ENCODE measurements at places on chromosomes 5 and 9.

- DNase-seq = no peak
Measured at GRCh38 chr9:111615928-111616327, 15.2 kb upstream of the DNAJC25 start.

GRCh38 chr5:111704452-111705085 lies 52.4 kb downstream of the NREP start:
- DNase-seq = no peak

- no peak for DNase-seq
Measured at GRCh38 chr5:111774525-111774924, 17.5 kb upstream of the NREP start.

DNA sequence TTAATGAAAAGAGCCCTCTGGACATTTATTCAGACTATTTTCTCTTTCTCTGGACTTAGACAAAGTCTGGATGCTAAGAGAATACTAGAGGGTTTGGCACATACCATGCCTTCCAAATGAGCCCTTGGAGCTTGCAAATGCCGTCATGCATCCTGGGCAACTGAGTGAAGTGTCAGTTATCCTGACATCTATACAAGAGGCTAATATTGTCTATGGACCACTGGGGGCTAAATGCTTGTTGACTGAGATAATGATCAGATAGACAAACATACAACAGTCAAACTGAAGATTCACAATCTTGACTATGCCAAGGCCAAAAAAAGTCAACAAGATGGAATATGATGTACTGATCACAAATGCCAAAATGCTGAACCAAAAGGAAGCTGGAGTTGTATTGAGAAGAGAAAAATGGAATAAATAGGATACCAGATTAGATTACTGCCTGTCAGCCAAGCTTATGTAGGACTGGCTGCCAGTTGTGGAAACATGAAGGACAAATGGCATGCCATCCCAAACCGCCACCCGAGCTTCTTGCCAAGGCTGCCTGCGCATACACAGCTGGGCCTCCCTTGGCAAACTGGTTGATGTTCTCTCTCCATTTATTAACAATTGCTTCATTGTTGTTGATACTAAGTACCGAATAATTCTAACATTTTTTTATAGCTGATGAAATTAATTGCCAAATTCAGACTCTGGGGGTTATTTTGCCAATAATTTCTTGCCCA lies 240.1 kb upstream of the GRAMD2B start:
- no peak for DNase-seq

GRCh38 chr9:78017190-78017693 lies 14.4 kb downstream of the GNAQ start:
- no peak for DNase-seq

GRCh38 chr9:108618906-108619550 lies 236.8 kb downstream of the ACTL7B start:
- DNase-seq = no peak

- no peak for DNase-seq
Measured at GRCh38 chr5:107878661-107879060, 207.9 kb upstream of the EFNA5 start.

DNA sequence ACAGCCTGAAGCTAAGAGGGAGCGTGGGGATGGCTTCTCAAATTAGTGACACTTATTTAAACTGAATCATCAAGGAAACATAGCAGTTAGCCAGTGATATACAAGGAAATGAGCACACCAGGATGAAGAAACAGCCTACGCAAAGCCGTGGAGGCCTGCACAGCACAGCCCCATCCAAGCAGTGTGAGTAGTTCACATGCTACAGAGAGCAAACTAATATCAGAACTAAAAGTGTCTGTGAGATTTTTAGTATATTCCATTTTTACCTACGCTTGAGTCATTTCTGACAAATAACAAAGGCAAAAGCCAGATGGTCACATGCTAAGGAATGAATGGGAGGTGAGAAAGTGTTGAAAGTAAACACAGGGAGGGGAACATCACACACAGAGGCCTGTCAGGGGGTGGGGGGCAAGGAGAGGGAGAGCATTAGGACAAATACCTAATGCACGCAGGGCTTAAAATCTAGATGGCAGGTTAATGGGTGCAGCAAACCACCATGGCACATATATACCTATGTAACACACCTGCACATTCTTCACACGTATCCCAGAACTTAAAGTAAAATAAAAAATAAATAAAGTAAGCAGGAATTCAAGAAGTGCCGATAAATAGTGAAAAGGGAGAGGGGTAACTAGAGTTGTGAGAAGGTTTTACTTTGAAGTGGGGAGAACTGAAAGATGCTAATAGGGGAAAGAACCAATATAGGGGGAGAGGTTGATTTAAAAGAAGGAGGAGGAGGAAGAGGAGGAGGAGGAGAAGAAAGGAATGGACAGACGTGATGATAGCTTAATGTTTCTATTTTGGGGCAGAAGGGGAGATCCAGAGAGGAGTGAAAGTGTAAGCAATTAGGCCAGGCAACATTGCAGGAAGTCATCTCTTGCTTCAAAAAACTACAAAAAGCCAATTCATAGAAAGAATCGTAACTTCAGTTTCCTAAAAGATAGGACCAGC lies 100.9 kb upstream of the PTGER4 start:
- DNase-seq = no peak

DNA sequence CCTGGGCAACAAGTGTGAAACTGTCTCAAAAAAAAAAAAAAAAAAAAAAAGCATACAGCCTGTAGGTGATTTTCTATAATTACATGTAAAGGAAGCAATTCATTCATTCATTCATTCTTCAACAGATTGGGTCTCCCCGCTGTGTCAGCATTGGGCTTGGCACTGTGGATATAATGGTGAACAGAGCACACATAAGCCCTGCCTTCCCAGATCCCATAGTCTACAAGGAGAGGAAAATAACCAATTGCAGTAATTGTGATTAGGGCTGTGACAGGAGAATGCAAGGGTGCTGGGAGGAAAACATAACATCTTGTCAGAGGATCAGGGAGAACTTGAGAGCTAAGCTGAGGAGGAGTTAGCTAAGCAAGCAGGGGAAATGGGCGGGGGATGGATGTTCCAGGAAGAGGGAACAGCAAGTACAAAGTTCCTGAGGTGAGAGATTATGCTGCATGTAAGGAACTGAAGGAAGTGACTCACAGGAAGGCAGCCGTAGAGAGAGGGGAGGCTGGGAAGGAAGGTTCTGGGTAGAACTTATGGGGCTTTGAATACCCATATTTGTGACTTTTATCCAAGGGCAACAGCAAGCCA lies 24.0 kb upstream of the KLF9 start:
- DNase-seq = no peak

DNA sequence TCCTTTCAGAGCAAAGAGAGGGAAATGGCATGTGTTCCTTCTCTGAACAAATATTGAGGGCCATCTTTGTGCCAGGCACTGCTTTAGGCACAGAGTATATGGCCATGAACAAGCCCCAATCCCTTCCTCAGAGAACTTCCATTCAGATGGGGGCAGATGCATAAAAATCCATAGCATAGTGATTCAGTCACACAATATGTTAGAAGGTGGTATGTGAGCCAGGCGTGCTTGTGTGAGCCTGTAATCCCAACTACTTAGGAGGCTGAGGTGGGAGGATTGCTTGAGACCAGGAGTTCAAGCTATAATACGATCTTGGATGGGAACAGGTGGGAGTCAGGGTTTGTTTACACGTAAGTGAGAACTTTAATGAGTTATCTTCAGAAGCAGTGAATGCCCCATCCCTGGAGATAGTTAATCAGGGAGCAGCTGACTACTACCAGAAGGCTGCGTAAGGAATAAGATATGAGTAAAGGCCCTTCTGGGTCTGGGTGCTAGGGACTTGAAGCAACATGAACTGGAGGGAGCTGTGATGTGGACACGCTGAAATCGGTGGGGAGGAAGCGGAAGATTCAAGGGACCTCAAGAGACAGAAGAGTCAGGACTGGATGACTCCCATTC lies 27.1 kb downstream of the NANS start:
- DNase-seq = no peak

DNA sequence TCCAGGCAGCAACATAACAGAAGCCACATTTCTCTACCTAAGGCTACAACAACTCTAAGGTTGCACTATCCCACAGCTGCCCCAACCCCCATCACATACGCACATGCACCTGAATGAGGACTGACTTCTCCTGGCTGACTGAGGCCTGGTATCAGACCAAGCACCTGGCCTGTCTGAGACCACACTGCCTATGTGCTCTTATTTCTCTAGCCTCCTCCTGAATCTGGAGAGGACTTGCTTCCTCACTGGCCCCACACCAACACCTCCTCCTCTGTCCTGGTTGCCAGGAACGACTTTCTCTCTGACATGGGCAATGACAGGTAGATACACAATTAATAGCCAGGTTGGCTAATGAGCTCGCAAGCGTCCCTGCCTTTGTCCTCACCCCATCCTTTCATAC lies 14.9 kb upstream of the VDAC1 start:
- DNase-seq = no peak

DNA sequence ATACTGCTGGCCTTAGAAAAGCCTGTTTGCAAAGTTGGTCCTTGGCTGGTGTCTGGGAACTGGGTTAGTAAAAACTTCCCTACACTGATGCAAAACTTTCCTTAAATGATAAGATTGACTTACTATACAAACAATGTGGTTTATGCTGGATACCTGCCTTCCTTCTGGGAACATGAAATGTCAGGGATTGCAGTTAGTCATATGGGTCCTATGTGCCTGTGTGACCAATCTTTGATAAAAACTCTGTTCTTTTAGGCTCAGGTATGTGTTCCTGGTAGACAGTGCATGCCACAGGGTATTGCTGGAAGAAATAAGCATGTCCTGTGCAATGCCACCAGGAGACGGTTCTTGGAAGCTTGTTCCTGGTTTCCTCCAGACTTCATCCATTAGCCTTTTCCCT lies 173.3 kb downstream of the RMI1 start:
- DNase-seq = no peak

DNA sequence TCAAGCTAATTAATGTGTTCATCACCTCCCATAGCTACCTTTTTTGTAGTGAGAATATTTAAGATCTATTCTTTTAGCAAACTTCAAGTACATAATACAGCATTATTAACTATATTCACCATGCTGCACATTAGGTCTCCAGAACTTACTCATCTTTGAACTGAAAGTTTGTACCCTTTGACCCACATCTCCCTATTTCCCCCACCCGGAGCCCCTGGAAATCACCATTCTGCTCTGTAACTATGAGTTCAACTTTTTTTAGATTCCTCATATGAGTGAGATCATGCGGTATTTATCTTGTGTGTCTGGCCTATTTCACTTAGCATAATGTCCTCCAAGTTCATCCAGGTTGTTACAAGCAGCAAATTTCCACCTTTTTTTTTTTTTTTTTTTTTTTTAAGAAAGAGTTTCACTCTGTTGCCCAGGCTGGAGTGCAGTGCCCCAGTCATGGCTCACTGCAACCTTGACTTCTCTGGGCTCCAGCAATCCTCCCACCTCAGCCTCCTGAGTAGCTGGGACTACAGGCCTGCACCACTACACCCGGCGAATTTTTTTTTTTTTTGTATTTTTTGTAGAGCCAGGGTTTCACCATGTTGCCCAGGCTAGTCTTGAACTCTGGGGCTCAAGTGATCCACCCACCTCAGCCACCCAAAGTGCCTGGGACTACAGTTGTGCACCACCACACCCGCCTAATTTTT lies 100.4 kb upstream of the SAP30L start:
- no peak for DNase-seq

GRCh38 chr5:150214289-150214688 lies 24.4 kb downstream of the SLC6A7 start:
- DNase-seq = no peak

- DNase-seq = no peak
Measured at GRCh38 chr5:176955895-176956294, 50.7 kb downstream of the UIMC1 start.

GRCh38 chr9:132721661-132722060 lies 51.4 kb downstream of the GTF3C4 start:
- no peak for DNase-seq

- no peak for DNase-seq
Measured at GRCh38 chr5:34944460-34945047, 15.2 kb downstream of the DNAJC21 start.

DNA sequence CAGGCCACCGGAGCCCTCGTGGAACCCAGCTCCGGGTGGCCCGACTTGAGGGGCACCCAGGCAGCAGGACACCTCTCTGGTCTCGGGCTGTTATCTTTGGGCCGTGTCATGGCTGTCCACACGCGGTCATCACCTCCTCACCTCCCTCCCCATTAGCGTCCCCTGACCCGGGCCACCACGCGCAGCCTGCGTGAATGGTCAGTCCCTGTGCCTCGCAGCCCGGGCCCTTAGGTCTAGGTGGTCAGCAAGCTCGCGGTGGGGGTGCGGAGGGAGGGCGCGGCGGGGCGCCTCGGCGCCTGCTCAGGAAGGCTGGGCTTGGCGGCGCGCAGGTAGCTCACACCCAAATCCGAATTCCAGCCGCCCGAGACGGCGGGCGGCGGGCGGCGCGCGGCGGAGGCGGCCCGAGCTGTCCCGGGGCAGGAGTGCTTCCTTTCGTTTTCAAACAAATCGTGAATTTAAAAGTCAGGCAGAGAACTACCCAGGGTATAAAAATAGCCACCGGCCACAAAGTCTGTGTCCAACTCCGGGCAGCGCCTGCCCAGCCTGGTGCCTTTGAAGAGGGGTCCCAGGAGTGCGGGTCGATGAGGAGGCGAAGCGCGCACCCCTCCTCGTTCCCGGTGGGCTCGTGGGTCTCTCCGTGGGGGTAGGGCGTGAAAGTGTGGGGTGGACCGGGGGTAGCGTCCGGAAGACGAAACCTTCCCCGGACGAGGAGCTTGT lies 1.0 kb upstream of the RXRA start:
- DNase-seq = no peak

- DNase-seq = no peak
Measured at GRCh38 chr5:72452515-72453245, 54.5 kb downstream of the ZNF366 start.

- DNase-seq = no peak
Measured at GRCh38 chr9:120065151-120065550, 514.8 kb downstream of the CDK5RAP2 start.

GRCh38 chr9:120252248-120252647 lies 327.7 kb downstream of the CDK5RAP2 start:
- DNase-seq = no peak

DNA sequence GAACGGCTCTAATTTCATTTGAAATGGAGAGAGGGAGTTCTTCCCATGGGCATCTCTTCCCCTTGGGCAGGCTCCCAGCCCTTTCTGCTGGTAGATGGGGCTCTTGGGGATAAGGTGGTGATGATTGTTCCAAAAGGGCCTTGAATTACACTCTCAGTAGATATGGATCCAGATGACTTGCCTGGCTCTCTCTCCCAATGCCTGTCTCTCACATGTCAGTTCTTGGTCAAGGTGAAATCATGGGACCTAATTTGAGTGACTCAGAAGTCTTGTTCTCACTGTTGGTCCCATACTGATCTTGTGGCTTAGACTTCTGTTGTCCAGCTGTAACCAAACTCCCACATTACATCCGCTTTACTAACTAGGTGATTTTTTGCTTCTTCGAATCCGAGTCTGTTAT lies 317.0 kb upstream of the RFX3 start:
- DNase-seq = no peak

- DNase-seq = no peak
Measured at GRCh38 chr9:74503666-74504065, 6.5 kb downstream of the RORB start.

DNA sequence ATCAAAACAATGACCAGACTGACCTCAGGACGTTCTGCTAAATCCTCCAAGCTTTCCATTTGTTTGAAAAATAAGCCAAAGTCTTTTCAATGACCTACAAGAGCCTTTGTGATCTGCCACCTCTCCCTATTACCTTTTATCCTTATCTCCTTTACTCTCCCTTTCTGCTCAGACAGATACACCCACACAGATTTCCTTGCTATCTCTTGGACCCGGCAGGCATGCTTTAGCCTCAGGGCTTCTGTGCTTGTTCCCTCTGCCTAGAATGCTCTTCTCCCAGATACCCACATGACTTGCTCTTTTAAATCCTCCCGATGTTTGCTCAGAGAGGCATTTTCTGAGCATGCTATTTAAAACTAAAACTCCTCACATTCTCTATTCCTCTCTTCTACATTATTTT lies 8.9 kb upstream of the ELOVL7 start:
- DNase-seq = no peak

- DNase-seq = no peak
Measured at GRCh38 chr5:157603333-157604190, 28.0 kb upstream of the ADAM19 start.

Data from NCI-H2081 treated with DMSO at 0.1 percent for 48 hours (cell line).